ENCODE measurements at places on chromosomes 12 and 14.

- DNase-seq = no peak
These were observed 151.2 kb downstream of the C12orf75 start for GRCh38 chr12:105481392-105482300.

GRCh38 chr12:88300931-88301330 is 158.8 kb downstream of the TMTC3 start:
- no peak for DNase-seq

GRCh38 chr12:674272-674781 is 11.1 kb upstream of the NINJ2 start:
- peak; percentile 65 for DNase-seq

- peak; percentile 79 for DNase-seq
These were observed 28.7 kb upstream of the CPNE8 start for GRCh38 chr12:38934078-38934584.

- DNase-seq = peak; percentile 18
These were observed 4.8 kb downstream of the ASCL4 start for GRCh38 chr12:107779077-107779831.

DNA sequence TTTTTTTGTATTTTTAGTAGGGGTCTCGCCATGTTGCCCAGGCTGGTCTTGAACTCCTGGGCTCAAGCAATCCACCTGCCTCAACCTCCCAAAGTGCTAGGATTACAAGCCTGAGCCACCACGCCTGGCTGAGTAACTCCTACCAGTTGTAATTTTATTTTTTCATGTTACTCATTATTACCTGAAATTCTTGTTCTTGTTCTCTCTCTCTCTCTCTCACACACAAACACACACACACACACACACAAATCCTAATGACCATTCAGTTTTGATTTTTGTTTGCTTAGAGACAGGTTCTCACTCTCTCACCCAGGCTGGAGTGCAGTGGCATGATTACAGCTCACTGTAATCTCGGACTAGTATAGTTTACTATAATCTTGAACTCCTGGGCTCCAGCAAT is 30.2 kb downstream of the DNAL1 start:
- DNase-seq = no peak

DNA sequence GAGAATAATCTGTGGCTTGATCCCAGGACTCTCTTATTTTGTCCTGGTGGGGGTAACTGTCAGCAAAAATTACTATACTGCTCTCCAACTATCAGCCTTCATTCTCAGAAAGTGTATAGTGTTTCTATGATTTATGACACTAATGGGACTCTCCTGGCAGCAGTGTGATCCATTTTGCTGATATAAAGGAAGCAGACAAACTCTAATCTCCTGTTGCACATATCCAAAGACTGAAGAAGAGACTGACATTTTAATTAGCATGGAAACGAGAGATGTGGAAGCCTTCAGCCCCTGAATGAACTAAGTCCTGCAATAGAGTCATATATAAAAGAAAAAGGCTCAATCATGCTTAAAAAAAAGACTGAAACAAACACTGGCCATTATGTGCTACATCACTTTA is 127.8 kb upstream of the SSTR1 start:
- DNase-seq = no peak

- no peak for DNase-seq
These were observed 142.5 kb downstream of the SAMD4A start for GRCh38 chr14:54709444-54709843.

DNA sequence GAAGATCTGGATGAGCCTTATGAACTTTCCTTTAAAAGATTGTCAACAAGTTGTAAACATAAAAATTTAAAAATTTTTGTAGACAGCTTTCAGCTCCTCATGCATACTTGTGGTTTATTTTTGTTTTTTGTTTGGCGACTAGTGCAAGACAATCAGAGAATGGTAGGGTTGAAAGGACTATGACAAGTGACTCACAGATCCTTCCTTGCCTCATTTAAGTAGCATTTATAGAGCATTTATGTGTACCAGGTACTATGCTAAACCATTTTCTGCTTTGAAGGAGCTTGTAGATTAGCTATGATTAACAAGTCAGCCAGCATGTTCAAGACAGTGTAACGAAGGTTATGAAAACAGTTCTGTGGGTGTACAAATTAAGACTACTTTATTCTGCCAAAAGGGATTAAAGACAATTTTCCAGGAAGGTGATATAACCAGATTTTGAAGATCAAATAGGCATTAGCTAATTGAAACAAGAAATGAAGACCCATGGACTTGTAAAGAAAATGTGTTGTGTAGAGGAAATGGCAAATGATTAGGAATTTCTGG is 122.0 kb downstream of the PCNX1 start:
- no peak for DNase-seq

GRCh38 chr12:14853961-14854360 is 10.6 kb upstream of the ART4 start:
- peak; percentile 54 for DNase-seq

DNA sequence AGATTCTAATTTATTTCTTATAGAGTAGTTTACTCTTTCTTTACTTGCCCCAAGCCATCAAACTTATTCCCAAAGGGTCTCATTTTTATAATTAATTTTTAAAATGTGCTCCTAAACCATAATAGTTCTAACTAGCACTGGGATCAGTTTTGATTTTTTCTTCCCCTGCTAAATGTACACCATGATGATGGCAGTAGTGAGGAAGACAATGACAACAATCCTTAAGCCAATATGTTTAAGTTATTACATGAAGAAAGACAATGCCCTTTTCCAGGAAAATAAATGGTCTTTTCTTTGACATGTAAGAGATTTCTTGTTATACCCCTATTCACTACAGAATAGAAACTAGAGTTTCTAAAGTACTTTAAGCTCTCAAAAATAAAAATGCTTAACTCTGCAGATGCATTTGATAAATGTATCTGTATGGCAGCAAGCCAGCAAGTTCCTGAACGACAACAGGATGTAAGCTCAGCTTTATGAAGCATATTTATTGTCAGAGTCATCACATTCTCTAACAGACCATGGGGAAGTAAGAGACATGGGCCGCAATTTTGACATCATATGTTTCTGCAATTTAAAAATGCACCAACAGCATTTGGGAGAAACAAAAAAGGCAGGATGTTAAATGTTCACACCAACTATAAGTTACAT is 36.0 kb upstream of the SNX6 start:
- peak; percentile 58 for DNase-seq

DNA sequence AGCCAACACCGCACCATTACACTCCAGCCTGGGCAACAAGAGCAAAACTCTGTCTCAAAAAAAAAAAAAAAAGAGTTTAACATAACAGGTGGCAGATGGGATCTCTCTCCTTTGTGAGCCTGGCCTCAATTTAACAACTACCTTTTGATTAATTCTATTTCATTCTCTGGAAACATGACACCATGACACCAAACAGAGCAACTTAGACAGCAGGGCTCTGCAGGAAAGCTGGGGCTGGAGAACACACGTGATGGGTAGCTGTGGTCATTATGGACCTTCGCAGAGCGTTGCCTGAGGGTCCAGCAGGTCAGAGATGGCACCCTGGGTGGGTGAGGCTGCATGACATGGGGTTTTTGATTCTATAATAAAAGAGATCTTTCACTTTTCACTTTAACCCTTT is 1.7 kb upstream of the DGLUCY start:
- no peak for DNase-seq

DNA sequence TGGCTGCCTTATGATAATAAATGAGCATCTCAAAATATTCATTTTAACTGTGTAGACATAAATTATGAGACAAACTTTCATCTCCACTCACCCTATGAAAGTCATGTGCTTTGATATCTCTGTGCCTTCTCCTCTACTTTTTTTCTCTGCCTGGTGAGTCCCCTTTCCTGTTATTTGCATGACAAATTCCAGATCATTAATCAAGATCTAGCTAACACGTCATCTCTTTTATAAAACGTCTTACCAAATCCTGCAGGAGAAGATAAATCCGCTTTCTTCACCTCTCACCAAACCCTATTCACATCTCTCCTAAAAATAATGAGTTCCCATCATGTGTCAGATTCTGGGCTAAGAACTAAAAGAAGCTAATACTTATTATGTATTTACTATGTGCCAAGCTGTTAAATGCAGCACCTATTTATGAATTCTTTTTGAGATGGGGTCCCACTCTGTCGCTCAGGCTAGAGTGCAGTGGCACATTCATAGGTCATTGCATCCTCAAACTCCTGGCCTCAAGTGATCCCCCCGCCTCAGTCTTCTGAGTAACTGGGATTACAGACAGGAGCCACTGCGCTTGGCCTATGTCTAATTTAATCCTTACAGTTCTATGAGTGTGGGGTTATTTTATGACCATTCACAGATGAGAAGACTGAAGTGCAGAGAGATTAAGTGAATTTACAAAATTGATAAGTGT is 26.7 kb downstream of the SPX start:
- no peak for DNase-seq

GRCh38 chr12:15037091-15037687 is 64.3 kb downstream of the PDE6H start:
- no peak for DNase-seq

- DNase-seq = no peak
These were observed 501.4 kb upstream of the RGS6 start for GRCh38 chr14:71430678-71431376.

DNA sequence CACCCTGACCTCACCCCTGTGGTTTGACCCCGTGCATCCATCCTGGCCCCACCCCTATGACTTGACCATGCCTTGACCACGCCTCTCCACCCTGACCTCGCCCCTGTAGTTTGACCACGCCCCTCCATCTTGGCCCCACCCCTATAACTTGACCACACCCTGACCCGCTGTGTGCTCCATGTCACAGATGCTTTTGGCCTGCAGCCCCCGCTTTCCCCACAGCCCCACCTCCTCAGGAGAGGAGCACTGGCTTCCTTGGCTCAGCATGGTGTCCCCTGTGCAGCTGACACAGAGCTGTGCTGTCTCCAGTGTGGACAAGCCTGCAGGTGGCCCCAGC is 269.9 kb upstream of the SFSWAP start:
- DNase-seq = peak; percentile 62

DNA sequence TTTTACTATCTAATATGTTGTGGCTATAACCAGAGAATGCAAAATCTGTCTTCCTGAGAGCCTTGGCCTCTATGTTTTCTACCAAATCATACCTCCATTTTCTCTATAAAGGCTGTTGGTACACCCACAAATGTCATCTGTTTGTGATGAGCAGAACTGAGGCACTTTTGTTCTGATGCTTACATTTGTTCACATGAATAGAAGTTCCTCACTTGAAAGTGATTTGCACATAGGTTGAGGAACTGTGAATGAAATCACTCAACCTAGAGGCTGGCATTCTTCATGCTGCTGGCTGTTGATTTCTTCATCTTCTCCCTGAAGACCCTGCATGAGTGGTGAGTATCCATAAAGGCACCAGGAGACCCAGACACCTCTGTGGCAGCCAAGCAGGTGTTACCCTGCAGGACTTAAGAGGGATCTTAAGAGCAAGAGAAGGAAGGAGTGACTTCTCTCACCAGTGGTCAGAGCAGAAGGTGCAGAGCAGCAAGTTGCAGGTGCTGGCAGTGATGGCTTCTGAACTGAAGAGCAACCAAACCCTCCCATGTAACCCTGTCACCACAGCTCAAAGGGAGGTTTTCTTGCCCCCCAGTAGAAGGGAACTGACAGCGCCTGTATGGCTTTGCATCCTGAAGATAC is 110.3 kb downstream of the HMGA2 start:
- DNase-seq = no peak

DNA sequence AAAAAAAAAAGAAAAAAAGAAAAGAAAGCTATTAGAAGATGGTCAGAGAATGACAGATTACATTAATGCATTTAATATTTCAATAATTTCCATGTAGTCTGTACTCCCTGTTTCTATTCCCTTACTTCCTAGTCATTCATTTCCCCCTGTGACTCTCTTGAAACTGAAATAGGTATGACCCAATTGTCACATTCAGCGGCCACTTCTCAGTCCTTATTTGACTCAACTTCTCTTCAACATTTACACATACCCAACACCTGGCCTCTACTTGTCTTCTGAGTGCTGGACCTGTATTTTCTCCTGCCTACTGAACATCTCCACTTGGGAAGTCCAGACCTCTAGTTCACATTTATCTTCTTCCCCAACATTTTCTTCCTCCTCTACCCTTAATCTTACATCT is 7.2 kb downstream of the EEA1 start:
- DNase-seq = no peak

DNA sequence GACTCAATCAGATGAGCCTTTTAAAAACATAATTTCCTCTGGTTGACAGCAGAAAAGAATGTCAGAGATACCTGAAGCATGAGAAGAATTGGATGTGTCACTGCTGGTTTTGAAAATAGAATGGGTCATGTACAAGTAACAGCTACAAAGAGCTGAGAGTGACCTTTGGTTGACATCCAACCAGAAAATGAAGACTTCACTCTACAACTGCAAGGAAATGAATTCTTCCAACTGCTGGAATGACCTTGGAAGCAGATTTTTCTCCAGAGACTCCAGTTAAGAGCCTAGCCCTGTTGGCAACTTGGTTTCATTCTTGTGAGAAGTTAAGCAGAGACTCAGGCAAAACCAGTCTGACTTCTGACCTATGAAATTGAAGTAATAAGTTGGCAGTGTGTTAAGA is 505.9 kb downstream of the SLC16A7 start:
- no peak for DNase-seq

GRCh38 chr12:93704122-93704521 is 26.9 kb downstream of the CRADD start:
- DNase-seq = no peak
